ENCODE measurements at places on chromosomes 5 and 9. TPM values are rescaled to one million over a fixed set of nuclear protein-coding genes. Genes with fewer than 3 reads are reported as not detected.

DNA sequence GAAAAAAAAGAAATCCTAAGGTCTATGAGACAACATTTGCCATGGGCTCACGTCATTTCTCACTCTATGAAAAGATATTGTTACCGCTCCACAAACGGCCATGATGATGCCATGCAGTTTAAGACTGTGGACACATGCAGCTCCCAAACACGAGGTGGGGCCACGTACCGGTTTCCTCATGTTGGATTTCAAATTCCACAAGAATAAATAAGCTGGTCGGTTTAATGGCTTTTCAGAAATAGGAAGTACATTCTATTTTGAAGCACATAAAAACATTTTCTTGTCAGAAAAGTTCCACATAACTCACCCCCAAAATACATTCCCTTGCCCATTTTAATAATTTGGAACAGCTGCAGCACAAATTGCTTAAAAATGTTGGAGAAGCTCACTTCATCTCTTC is 130.6 kb downstream of the MYO10 start:
- no peak overlapping the region for H3K27ac ChIP-seq
- no peak for DNase-seq
- H3K36me3 ChIP-seq: no peaks in the 10 kb centered on the region
- no peak overlapping the region for H3K4me3 ChIP-seq
- H3K27me3 ChIP-seq: no peaks in the 10 kb centered on the region

- H3K36me3 ChIP-seq: peaks cover 37% of the 10 kb centered on the region
- H3K4me3 ChIP-seq: no peak overlapping the region
- H3K27ac ChIP-seq: no peak overlapping the region
- no peaks in the 10 kb centered on the region for H3K27me3 ChIP-seq
- H3K4me1 ChIP-seq: no peaks in the 10 kb centered on the region
Measured at GRCh38 chr5:111124793-111125192, 32.6 kb downstream of the WDR36 start.

DNA sequence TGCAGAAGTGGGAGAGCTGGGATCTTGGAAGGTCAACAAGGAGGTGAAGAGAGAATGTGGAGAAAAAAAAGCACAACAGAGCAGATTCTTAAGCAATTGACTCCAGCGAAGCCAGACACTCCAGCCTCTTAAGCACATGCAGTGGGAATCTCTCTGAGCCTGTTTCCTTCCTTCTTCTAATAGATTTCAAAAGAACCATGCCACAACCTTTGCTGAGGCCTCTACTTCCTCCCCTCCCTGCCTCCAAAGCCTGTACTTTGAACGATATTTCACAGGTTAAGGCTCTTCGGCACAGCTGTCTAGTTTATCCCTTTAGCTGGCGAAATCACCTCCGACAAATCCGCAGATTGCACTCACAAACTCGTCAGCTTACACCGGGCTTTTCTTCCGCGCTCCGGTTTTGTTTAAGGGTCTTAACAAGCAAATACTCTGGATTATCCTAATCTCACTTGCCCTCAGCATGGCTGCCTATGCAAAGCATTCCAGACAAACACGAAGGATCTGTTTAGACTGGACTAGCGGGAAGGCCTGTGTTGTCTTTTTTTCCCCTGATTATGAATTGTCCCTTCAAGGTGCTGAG is 211.6 kb upstream of the PANK3 start:
- H3K4me1 ChIP-seq: no peaks in the 10 kb centered on the region
- H3K27me3 ChIP-seq: no peaks in the 10 kb centered on the region
- no peak overlapping the region for H3K27ac ChIP-seq

DNA sequence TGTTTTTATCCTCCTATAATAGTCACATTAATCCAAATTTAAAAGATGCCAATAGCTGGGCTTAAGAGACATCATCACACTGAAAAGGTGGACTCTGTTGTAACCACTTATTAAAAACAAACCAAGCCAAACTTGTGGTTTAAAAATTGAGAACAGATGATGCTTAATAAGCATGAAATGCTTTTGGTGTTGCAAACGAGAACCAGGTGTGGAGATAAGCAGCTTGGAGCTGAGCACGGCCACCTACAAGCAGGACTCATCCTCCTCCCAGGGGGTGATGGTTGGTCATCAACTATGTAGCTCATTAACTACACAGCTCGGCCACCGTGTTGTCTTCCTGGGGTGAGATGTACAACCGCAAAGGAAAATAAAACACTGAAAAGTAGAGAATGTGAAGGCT is 154.4 kb downstream of the NPR3 start:
- H3K4me3 ChIP-seq: no peak overlapping the region
- no peaks in the 10 kb centered on the region for H3K4me1 ChIP-seq
- DNase-seq: no peak
- no peaks in the 10 kb centered on the region for H3K36me3 ChIP-seq
- H3K27ac ChIP-seq: no peak overlapping the region

GRCh38 chr5:82522897-82523296 is 244.7 kb upstream of the RPS23 start:
- H3K27me3 ChIP-seq: no peaks in the 10 kb centered on the region
- H3K4me3 ChIP-seq: no peak overlapping the region
- no peak overlapping the region for H3K27ac ChIP-seq
- DNase-seq: no peak

GRCh38 chr9:13252852-13253251 is 26.6 kb downstream of the MPDZ start:
- DNase-seq: no peak
- H3K4me3 ChIP-seq: no peak overlapping the region
- H3K4me1 ChIP-seq: no peaks in the 10 kb centered on the region
- no peak overlapping the region for H3K27ac ChIP-seq
- no peaks in the 10 kb centered on the region for H3K36me3 ChIP-seq

- no peaks in the 10 kb centered on the region for H3K36me3 ChIP-seq
- no peak for DNase-seq
- H3K4me3 ChIP-seq: no peak overlapping the region
Measured at GRCh38 chr9:136323371-136323789, 4.0 kb upstream of the GPSM1 start.

DNA sequence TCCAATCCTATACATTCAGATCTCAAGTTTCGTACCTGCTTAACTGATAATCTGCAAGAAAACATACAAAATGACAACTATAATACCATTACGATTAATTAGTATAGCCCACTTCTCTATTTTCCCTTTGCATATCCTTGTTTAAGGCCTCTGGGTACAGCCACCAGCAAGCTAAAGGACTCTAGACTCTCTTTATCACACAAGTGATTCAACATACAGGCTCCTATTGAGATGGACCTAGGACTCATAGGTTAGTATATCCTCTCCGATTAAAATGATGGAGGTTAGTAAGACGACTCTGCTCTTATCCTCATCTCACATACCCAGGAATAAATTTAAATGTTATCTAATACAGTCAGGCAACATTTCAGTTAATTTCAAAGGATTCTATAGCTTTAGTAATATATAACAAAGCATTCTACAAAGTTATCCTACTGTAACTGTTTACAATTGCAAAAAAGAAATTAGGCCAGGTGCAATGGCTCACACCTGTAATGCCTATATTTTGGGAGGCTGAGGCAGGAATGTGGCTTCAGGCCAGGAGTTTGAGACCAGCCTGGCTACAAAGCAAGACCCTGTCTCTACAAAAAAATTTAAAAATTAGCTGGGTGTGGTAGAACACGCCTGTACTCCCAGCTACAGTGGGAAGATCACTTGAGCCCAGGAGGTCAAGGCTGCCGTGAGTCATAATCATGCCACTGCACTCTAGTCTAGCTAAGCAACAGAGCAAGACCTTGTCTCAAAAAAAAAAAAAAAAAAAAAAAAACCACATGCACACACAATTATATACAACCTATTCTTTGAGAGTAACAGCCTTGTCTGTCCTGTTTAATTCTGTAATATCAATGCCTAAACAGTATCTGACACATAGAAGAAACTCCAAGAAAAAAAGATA is 15.4 kb downstream of the HAUS6 start:
- peaks cover 11% of the 10 kb centered on the region for H3K36me3 ChIP-seq
- no peaks in the 10 kb centered on the region for H3K27me3 ChIP-seq
- H3K27ac ChIP-seq: no peak overlapping the region
- no peak overlapping the region for H3K4me3 ChIP-seq
- DNase-seq: no peak

DNA sequence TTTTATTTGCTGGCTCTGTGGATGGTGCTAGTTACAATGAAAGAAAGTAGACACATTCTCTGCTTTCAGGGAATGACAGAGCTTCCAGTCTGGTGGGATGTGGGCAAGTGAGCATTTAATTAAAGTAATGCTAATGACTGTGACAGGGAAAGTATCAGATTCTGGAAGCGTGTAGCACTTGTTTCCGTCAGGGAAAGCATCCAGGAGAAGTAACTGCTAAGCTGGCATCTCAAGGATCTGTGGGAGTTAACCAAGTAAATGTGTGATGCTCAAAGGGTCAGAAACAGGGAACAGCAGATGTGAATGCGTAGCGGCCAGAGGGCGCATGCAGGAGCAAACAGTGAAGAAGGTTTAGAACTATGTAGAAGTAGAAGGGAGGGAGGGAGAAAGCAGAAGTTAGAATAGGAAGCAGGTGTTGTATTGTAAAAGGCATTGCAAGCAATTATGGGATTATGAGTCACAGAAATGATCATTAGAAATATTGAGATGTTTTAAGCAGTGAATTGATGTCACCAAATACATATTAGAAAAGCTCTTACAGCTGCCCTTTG is 12.2 kb downstream of the KLHL9 start:
- H3K36me3 ChIP-seq: no peaks in the 10 kb centered on the region
- H3K4me1 ChIP-seq: peaks cover 15% of the 10 kb centered on the region
- no peak overlapping the region for H3K27ac ChIP-seq
- DNase-seq: no peak

DNA sequence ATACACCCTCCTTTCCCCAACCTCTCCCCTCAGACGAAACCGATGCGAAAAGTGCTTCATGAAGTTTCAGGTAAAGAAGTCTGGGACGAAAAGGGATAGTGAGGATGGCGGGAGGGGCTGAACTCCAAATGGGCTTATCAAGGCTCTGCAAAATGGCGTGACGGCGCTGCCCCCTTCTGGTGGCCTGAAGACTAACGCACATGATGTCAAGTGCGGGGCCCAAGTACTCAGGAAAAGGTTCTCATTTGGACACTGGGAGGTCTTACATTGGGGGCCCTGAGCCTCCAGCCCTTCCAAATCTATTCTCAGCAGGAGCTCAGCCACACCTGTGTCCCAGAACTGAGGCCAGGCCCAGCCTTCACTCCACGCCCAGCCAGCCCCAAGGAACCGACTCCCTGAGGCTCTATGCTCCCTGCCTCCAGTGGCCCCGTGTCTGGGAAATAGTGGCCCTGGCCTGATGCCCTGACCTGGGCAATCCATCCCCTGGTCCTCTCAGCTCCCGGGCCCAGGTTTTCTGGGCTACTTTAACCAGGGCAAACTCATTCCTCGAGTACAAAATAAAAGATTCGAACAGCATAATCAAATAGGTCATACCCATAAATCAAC is 119.9 kb downstream of the KCNIP1 start:
- no peaks in the 10 kb centered on the region for H3K4me1 ChIP-seq
- no peak for DNase-seq
- H3K4me3 ChIP-seq: no peak overlapping the region

DNA sequence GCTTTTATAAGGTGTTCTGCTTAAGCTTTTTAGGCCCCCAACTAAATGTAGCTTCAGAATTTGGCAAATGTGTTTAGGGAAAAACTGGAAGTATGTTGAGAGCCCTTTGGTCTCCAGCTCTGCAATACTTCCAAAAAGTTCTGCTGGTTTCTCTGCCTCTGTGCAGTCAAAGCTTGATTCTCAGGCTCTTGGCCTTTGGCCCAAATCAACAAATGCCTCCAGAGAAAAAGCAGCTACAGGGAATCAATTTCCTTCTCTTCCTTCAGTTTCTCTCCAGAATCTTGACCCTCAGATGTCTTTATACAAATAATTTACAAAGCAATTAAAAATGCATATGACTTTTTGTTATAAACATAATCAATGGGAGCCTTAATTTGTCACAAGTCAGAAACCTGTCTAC is 235.7 kb downstream of the COMMD10 start:
- no peaks in the 10 kb centered on the region for H3K4me1 ChIP-seq
- H3K36me3 ChIP-seq: peaks cover 82% of the 10 kb centered on the region
- no peak for DNase-seq
- no peak overlapping the region for H3K4me3 ChIP-seq

DNA sequence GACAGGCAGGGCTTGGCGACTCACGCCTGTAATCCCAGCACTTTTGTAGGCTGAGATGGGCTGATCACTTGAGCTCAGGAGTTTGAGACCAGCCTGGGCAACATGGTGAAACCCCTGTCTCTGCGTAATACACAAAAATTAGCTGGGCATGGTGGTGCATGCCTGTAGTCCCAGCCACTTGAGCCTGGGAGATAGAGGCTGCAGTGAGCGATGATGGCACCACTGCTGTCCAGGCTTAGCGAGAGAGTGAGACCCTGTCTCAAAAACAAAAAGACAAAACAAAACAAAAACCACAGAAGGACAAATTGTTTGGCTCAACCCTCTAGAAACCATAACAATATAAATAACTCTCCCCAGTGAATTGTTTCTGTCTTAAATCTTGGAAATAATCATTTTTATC is 92.6 kb upstream of the ERBIN start:
- no peak overlapping the region for H3K4me3 ChIP-seq
- H3K27ac ChIP-seq: no peak overlapping the region
- no peaks in the 10 kb centered on the region for H3K36me3 ChIP-seq
- H3K4me1 ChIP-seq: no peaks in the 10 kb centered on the region
- no peaks in the 10 kb centered on the region for H3K27me3 ChIP-seq

- H3K4me3 ChIP-seq: no peak overlapping the region
- peaks cover 14% of the 10 kb centered on the region for H3K4me1 ChIP-seq
Measured at GRCh38 chr9:114497236-114497635, 8.0 kb downstream of the WHRN start.

- no peaks in the 10 kb centered on the region for H3K4me1 ChIP-seq
- DNase-seq: no peak
- H3K27ac ChIP-seq: no peak overlapping the region
Measured at GRCh38 chr5:142597546-142598337, 88.1 kb downstream of the FGF1 start.

GRCh38 chr5:93721511-93721910 is 19.9 kb downstream of the POU5F2 start:
- peaks cover 9% of the 10 kb centered on the region for H3K4me1 ChIP-seq
- no peak overlapping the region for H3K4me3 ChIP-seq
- DNase-seq: no peak
- peaks cover 19% of the 10 kb centered on the region for H3K36me3 ChIP-seq
- no peak overlapping the region for H3K27ac ChIP-seq
- H3K27me3 ChIP-seq: no peaks in the 10 kb centered on the region

DNA sequence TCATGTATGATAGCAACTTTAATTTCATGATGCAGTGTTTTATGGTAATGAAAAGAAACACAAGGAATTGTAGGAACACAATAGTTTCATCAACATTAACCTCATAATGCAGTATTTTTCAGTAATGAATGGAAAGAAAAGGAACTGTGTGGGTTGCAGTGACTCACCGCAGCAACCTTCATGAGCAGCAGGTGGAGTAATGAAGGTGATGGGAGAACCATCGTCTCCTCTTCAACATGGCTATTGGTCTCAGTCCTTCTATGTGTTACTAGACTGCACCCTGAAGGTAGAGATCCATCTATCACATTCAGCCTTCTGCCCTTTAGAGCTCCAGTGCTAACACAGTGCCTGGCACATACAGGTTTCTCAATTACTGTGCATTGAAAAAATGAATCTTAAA is 58.0 kb downstream of the TMEM215 start:
- no peak for DNase-seq
- H3K4me1 ChIP-seq: no peaks in the 10 kb centered on the region

- no peak for DNase-seq
- H3K4me3 ChIP-seq: no peak overlapping the region
- peaks cover 7% of the 10 kb centered on the region for H3K27me3 ChIP-seq
- H3K27ac ChIP-seq: no peak overlapping the region
Measured at GRCh38 chr5:31217446-31217845, 24.0 kb downstream of the CDH6 start.

The DBH gene
- polyA plus RNA-seq: not detected

The TCERG1 gene
- 45.9 TPM for polyA plus RNA-seq

The PCDHB4 gene
- not detected for polyA plus RNA-seq

The PCDHA5 gene
- not detected for polyA plus RNA-seq

The PPP6C gene
- polyA plus RNA-seq: 48.5 TPM

The CRB2 gene
- polyA plus RNA-seq: not detected

The CYSRT1 gene
- not detected for polyA plus RNA-seq
